Activated T-cell treated with anti-CD3 and anti-CD28 coated beads for 4 hours (primary cell): ENCODE measurements at places on chromosomes 2 and 18.

GRCh38 chr2:234488913-234489451 lies 7.9 kb downstream of the ARL4C start:
- DNase-seq, result peak; percentile 50

- no peak for DNase-seq
Observed at GRCh38 chr2:230505162-230505561, 89.2 kb downstream of the SP100 start.

GRCh38 chr2:64952096-64952495 lies 37.1 kb upstream of the SLC1A4 start:
- DNase-seq, result no peak

DNA sequence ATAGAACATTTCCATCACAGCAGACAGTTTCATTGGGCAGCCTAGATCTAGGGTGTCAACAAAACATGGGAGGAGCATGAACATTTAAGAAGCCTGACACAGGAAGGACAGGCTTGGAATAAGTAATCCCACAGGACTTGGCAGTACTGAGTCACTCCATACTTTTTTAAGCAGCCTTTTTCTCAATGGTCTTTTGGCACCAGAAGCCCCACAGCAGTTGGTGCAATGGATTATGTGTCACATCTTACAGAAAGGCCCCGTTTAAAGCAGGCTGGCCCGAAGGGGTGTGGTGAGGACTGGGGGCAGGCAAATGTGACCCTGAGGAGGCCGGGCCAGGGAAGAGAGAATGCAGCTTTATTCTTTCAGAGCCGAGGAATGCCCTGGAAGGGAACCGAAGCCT lies 26.6 kb downstream of the SPTBN1 start:
- DNase-seq, result no peak

GRCh38 chr18:56873441-56874140 lies 222.4 kb downstream of the WDR7 start:
- DNase-seq, result no peak

DNA sequence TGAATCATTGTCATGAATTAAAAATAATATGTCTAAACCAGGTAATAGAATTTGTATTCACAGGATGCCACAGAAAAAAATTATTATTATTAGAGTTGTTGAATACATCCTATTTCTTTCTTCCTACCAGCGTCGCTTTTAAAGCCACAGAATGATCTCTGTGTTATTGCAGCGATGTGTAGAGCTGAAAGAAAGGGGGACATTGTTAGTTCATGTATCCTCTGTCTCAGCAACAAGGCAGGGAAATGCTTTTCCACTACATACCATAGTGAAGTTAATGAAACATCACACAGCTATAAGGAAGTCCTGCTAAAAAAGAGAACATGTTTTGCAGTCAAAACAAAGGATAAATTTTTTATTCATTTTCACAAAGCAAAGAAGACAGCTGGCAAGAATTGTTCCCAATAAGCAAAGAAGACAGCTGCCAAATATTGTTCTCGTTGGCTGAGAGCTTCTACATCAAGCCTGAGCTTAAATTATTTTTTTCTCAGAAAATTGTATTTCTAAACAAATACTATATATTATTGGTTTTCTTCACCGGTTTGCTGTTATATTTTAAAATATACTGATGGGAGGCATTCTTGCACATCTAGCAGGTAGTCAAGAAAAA lies 1234.4 kb downstream of the SUCLG1 start:
- no peak for DNase-seq

GRCh38 chr2:41495050-41495449 lies 552.8 kb upstream of the PKDCC start:
- DNase-seq, result no peak

- DNase-seq, result no peak
Observed at GRCh38 chr2:9210030-9210429, 3.4 kb downstream of the ASAP2 start.

DNA sequence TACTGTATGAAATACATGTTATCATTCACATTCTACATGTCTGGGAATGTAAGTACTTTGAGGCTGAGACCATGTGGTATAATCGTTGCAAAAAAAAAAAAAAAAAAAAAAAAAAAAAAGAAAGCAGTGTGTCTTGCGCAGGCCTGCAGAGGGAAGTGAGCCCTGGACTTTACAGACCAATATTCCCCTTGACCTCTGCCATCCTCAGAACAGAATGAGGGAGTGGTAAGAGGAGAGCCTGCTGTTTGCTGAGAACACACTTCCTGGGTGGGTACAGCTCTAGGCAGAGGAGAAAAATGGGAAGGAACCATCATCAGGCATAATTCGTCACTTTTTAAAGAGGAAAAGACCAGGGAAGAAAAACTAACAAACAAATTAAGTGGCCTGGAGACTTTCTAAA lies 28.8 kb upstream of the TBC1D8 start:
- no peak for DNase-seq

- DNase-seq, result peak; percentile 78
Observed at GRCh38 chr2:218896501-218897393, 16.1 kb downstream of the WNT10A start.

DNA sequence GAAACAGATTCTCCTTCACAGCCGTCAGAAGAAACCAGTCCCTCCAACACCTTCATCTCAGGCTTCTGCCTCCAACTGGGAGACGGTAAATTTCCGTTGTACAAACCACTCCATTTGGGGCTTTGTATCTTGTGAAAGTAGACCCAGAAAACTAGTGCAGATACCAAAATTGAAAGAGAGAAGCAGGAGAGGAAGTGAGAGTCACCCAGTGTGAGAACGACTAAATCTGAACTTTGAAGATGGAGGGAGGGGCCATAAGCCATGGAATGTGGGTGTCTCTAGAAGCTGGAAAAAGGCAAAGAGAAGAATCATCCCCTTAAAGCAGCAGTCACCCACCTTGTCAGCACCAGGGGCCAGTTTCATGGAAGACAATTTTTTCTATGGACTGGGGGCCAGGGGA lies 88.3 kb upstream of the LRATD1 start:
- no peak for DNase-seq

DNA sequence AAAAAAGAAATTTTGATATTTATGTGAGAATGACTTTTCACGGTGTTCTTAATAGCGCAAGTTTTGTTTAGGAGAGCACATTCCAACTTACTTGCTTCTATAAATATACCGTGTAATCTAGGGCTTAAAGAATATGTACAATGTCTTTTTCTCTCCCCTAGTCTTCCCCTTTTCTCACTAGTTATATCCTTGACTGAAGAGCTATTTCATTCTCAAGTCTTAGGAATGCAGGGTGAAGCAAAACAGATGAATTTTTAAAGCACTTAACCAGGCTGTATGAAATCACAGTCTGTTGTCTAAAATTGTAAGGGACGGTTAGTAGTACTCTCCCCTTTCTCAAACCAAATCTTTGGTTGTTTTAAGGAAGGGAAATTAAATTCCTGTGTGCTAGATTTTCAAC lies 29.6 kb upstream of the SLC30A6 start:
- no peak for DNase-seq

DNA sequence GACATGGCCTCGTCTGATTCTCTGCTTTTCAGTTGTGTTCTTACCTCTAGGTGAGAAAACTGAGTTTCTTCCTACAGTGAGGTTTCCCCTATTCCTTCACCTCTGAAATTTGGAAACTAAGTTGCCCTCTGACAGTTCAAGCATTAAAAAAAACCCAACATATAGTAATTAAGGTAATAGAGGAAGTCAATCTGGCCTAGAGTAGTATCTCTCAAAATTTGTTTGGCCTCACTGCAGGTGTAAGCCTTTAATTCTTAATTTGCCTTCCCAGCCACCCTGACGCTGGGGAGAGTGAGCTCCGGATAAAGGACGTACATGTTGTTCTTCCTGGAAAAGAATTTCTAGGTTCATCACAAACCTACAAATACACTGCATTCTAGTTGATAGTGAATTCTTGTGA lies 1.4 kb downstream of the CAD start:
- no peak for DNase-seq

- no peak for DNase-seq
Observed at GRCh38 chr2:69102041-69102593, 89.1 kb downstream of the ANTXR1 start.

DNA sequence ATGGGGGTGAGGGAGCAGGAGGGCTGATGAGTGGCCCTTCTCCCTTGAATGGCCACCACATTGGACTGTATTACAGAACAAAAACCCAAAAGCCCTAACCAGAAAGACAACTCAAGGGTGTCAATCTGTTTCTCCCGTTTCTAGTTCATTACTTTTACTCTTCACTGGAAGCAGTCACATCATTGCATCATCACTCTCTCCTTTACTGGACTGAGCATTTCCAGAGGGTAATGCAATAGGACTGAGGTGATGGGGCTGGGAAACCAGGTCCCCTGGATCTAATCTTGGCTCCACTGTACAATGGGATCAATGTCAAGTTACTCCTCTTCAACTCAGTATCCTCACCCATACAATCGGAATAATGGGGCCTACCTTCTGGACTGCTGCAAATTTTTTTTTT lies 56.1 kb downstream of the BCL2 start:
- DNase-seq, result no peak

- no peak for DNase-seq
Observed at GRCh38 chr18:6963452-6964097, 154.0 kb downstream of the LAMA1 start.

DNA sequence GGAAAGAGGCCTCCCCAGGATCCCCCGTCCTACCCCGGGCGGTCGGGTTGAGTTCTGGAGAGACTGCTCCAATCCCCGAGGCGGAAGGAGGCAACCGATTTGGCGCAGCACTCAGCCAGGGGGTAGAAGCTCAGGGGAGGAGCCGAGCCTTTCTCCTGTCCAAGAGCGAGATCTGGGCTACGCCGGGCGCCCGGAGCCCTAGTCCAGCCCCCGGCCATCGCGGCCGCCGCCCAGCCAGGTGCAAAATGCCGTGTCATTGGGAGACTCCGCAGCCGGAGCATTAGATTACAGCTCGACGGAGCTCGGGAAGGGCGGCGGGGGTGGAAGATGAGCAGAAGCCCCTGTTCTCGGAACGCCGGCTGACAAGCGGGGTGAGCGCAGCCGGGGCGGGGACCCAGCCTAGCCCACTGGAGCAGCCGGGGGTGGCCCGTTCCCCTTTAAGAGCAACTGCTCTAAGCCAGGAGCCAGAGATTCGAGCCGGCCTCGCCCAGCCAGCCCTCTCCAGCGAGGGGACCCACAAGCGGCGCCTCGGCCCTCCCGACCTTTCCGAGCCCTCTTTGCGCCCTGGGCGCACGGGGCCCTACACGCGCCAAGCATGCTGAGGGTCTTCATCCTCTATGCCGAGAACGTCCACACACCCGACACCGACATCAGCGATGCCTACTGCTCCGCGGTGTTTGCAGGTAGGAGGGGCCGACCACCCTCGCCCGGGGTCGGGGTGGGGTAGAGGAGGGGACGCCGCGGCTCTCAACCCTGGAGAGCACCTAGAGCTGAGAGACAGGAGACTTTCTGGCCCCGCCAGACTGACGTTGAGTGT lies at the start of gene DYSF:
DYSF (plus strand) TSS at position 158 of the 817 bp plus-strand sequence.
- DNase-seq, result no peak

GRCh38 chr18:10585260-10585659 lies 59.4 kb downstream of the NAPG start:
- no peak for DNase-seq

GRCh38 chr2:47230418-47230817 lies 75.3 kb upstream of the STPG4 start:
- no peak for DNase-seq

GRCh38 chr2:102056079-102056581 lies 64.4 kb downstream of the IL1R2 start:
- no peak for DNase-seq

DNA sequence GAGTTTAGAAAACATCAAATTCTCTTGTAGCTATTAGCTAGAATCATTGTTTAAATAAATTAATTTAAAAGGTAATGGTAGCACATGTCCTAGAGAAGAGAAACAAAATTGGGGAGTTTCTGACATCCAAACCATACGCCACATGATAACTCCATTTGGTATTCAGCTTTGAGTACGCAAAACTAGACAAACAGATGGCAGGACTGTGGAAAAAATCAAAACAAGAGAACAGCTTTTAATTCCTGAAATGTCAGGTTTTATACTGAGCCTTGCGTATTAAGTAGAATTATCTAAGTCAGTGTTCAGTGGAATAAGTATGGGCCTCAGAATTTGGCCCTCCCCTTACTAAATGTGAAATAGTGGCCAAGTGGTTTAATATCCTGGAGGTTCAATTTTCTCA lies 82.4 kb upstream of the PDE1A start:
- DNase-seq, result no peak

DNA sequence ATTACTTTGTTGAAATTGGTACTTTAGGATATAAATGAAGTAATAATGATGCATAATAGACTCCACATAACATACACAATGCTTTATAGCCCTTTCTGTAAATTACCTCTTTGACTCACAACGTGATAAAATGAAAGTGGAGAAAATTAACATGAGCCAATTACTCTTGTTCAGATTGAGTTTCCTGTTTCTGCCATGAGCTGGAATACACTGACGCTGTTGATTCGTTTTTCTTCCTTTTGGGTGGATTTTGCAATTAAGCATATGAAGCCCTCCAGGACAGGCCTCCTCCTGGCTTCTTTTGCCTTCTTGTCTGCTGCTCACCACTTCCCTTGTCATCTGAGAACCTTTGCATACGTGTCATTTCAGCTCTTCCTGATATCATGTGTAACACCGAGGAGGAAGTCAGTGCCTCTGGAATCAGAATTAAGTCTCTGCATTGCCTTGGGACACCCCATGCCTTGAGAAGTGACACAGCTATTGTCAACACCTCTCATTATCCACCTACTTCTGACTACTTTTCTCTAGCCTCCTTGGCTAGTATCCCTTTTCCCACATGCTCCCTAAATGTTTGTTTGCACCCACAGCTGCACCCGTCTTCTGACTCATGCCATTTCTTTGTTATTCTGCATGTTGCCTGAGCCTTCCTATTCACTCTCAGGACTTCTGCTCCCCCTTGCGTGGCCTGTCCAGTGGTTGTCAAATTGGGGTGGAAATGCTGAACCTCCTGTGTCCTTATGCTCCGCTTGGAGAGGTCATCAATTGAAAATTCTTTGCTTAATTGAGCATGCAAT lies 134.1 kb downstream of the FMNL2 start:
- DNase-seq, result no peak

GRCh38 chr2:3635171-3635974 lies 22.6 kb upstream of the ALLC start:
- DNase-seq, result no peak

GRCh38 chr18:40810372-40810771 lies 1144.7 kb upstream of the PIK3C3 start:
- DNase-seq, result no peak

GRCh38 chr2:177048981-177049380 lies 163.6 kb upstream of the HNRNPA3 start:
- no peak for DNase-seq

DNA sequence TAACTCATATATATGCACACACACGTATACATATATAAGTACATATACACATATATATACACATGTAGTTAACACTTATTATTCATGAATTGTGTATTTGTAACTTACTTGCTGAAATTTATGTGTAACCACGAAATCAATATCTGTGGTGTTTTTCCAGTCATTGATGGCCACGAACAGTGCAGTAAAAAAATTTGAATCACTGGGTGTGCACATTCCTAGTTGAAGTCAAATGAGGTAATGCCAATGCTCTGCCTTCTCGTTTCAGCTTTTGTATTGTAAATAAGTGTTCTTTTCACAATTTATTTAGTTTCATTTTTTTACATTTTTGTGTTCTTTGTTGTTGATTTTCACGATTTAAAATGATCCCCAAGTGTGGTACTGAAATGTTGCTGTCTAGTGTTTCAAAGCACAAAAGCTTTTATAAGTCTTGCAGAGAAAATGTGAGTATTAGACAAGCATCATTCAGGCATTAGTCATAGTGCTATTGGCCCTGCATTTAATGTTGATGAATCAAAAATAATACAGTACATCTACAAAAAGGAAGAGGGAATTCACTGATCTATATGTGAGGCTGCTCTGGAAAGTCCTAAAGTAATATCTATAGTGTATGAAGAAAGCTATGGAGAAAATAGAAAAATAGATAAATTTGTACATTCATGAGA lies 419.0 kb downstream of the DSC3 start:
- no peak for DNase-seq
